ENCODE measurements at places on chromosomes 6 and 20.

GRCh38 chr6:56856036-56856580, 98.8 kb upstream of the BEND6 start:
- DNase-seq = no peak

GRCh38 chr6:85756982-85757381, 114.3 kb upstream of the SYNCRIP start:
- DNase-seq = peak; percentile 12

- DNase-seq = no peak
Measured at GRCh38 chr20:14957402-14957801, 620.0 kb upstream of the FLRT3 start.

DNA sequence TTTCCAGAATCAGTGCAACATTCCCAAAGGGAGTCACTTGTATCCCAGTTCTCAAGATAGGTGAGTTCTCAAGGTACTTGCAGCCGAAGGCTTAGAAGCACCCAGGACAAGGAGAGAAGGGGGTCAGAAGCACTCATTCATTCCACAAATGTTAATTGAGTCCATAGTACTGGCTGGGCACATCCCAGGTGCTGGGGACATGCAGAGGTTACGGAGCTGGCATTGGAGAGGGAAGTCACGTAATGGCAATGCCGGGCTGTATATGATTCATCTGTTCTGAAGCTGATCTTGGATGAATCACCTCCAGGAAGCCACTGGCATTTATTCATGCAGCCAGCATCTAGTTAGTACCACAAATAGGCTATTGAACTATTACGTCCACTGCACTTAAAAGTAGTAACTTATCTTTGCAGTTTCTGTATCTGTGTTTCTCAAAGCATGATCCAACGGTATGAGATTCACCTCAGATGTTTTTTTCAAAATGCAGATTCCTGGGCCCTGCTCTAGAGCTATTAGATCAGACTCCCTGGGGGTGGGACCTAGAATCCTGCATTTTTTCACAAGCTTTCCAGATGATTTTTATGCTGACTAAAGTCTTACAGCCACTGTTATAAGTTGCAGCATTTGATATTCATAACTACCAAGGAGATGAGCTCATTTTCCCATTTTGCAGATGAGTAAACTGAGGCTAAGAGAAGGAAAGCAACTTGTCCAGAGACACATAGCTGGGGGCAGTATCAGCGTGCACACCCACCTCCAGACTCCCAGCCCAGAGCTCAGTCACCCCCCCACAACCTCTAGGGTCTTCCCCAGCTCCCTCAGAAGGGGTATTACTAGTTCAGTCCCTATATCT, 44.1 kb upstream of the ID1 start:
- no peak for DNase-seq

GRCh38 chr6:113428702-113429101, 428.4 kb upstream of the MARCKS start:
- no peak for DNase-seq

DNA sequence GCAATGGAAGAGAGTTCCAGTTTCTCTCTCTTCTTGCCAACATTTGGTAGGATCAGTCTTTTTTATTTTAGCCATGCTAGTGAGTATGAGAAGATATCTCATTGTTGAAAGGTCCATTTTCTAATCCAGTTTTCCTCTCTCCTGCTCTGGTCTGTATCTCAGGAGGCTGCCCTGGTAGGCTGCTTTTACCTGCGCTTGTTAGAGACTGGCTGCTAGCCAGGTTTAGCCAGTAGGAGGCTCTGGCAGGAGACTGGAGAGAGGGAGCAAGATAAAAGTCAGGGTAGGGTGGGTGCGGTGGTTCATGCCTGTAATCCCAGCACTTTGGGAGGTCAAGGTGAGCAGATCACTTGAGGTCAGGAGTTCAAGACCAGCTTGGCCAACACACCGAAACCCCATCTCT, 68.6 kb upstream of the FOXP4 start:
- peak; percentile 32 for DNase-seq

GRCh38 chr6:161401587-161402309, 127.9 kb upstream of the AGPAT4 start:
- no peak for DNase-seq

DNA sequence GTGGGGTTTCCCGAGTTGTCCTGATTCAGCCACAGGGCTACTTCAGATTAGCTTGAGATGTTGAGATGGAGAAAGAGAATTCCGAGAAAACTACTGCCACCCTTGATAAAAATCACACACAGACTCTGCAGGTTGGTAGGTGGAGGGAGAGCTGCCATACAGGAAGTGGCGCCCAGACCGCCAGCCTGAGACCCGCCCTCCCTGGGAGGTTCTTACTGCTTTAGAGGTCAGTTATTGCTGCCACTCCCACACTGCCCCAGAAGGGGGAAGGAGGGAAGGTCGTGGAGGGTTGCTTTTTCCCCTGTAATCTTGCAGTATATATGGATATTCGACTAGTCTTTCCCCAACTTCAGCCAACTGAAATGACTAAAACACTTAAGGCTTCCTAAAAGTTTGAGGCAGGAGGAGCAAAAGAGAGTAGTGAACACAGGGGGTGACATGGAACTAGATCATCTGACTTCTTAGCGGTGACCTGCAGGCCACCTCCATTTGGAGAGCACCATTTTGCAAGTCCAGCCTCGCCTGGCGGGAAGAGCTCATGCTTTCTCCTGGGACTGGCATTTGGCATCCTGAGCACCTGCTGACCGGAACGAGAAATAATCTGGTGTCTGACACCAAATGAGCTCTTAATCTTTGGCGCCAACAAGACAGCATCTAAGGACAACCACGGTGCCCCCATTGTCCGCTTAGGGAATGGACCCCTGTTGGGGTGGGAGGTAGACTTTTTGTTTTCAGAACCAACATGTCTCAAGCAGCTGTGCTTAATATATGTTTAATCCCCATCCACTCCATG, 35.7 kb upstream of the SLC22A1 start:
- DNase-seq = no peak

DNA sequence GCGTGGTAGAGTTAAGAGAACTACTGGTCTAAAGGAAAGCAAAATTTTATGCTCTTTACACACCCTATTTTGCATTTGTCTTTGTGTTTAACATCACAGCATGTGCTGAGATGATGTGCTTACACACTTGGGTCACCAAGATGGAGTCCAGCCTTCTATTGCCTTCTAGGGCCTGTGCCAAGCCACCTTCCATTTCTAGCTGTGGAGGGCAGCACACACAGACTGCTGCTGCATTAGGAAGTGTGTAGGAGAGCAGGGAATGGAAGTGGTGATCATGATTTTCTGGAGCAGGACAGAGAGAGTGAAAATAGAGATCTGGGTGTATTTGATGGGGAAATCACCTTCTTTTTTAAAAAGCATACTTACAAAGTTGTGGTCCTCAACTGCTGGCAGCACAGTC, 191.6 kb downstream of the SOX4 start:
- DNase-seq = no peak

DNA sequence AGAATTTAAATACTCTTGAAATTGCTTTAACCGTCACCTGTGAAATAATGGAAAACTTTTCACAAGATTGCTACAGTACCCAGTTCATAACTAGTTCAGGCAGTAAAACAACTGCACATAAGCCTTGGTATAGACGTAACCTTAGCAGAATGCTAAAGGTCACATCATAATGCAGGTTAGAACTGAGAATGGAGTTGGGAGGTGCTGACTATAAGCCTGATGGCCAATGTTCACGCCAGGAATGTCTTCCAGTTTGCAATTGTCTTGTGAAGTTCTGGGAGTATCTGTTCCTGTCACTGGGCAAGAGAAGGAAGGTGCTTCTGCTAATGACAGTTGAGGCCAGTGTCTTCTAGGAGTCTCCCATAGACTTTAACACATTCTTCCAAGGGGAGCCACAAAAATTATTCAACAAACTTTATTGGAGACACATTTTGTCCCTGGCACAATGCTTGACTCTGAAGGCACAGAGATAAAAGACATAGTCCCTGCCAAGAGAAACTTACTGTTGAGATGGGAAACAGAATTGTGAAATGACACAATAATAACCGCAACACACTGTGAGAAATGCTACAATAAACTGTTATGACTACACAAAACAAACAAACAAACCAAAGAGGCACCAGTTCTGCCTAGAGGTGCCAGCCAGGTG, 24.6 kb upstream of the CEP162 start:
- DNase-seq = no peak

GRCh38 chr6:35973670-35974222, 50.7 kb downstream of the SLC26A8 start:
- no peak for DNase-seq

DNA sequence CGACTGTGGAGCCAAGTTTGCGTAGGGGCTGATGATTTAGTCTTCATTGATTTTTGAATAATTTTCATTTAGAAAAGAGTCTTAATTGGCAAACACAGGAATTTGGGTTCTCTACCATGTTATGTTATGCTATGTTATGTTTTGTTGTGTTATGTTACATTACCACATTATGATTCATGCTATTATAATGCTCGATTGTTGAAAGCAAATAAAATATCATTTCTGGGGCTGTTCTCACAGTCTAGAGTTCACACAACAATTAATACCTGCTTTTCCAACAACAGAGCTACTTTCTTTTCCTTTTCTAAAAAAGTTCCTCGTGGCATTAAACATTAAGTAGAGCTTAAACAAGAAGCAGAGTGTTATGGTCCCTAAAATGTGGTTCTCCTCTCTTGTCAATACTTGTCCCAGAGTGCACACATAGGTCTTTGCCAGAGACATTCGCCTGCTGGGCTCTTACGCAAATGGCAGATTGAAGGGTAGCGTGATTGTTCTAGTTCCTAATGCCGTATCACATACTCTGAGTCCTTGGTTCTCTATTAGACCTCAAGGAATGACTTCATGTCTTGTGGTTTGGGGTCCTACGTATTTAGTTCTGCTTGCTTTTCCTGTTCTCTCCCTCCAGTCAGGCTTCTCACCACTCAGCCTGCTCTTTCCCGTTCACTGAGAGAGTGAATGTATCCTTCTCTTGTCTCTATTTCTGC, 370.3 kb downstream of the CD109 start:
- DNase-seq = no peak

DNA sequence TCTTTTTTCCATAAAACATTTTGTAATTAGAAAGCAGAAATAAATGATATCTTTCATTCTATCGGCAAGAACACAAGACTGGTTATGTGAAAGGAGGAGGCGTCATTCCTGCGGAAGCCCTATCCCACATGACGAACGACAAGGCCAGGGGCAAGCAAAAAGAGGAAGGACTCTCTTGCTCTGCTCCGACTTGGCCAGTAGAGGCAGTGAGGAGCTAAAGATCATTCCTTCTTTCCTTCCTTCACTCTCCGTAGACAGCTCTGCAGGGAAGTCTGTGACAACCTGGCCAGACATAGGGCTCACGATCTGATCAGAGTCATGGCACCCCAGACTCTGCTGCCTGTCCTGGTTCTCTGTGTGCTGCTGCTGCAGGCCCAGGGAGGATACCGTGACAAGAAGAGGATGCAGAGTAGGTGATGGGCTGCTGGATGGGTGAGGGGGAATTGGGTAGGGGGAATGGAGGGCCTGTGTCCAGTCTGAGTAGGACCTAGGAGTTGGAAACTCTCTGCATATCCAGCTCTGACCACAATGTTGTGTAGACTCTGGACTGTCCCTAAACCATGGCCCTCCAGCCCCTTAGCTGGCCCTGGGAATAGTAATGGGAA, at the start of gene WFDC10A:
TSS of gene WFDC10A (plus strand) at position 244 of the 605 bp plus-strand sequence. CDS start at position 319, 75 bp downstream.
- DNase-seq = peak; percentile 34

DNA sequence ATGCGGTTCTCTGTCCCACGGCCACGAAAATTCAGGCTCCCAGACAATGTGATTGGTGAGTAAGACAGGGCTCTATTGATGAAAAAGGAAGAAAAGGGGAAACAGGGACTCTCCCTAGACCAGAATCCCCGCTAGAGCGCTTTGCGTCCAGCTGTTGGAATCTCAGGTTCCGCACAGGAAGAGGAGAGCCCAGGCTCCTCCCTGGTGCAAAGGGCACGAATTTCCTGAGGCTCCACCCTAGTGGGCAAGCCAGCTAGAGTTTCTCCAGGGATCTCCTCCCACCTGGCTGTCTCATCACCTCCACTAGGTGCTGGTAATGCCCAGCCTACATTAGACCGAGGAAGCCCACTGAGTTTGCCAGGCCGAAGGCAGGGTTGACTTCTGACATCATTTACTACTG, 135.9 kb upstream of the SOX4 start:
- no peak for DNase-seq

GRCh38 chr6:93136111-93136510, 283.2 kb downstream of the EPHA7 start:
- DNase-seq = no peak

- DNase-seq = no peak
Measured at GRCh38 chr6:134195164-134195906, 122.6 kb downstream of the SGK1 start.

- DNase-seq = no peak
Measured at GRCh38 chr6:150153905-150154492, 11.2 kb downstream of the PPP1R14C start.

DNA sequence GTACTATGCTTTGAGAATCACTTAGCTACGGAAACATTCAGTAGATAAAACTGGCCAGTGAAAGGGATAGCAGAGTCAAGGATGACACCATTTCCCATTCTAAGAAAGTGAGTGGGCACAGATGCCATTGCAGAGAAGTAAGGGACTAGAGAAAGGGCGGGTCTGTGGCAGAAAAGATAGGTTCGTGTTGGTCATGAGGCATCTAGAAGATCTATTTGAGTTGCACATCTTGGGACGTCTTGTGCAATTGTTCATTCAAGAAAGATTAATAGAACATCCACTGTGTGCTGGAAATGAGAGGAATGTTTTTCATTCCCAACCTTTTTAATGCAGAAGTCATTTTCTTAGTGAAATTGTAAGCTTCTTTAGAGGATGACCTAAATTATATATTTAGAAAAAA, 161.7 kb downstream of the PLCB1 start:
- no peak for DNase-seq

GRCh38 chr6:10534419-10534762, 13.2 kb downstream of the GCNT2 start:
- DNase-seq = no peak

GRCh38 chr6:1884313-1884712, 274.6 kb downstream of the FOXC1 start:
- no peak for DNase-seq

DNA sequence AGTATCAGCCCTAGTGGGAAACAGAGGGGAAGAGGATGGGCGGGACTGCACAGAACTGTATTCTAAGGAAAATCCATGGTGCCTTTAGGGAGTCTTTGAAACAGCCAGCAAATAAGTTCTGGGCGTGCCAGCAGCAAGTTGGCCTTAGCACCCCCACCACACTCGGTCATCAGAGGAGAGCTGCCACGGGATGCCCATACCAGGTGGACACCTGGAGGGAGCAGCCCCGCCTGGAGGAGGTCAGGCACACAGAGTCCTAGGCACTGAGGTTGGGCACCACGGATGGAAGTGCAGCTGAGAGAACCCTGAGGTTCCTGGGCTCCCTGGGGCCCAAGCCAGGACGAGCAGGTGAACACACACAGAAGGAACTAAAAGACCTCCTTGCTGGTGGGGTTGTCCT, 180.8 kb upstream of the PROKR2 start:
- no peak for DNase-seq

GRCh38 chr6:149983145-149983544, 19.4 kb downstream of the ULBP1 start:
- no peak for DNase-seq

- DNase-seq = no peak
Measured at GRCh38 chr20:41978875-41979274, 360.7 kb upstream of the CHD6 start.
